ENCODE measurements at places on chromosomes 16 and 17.

DNA sequence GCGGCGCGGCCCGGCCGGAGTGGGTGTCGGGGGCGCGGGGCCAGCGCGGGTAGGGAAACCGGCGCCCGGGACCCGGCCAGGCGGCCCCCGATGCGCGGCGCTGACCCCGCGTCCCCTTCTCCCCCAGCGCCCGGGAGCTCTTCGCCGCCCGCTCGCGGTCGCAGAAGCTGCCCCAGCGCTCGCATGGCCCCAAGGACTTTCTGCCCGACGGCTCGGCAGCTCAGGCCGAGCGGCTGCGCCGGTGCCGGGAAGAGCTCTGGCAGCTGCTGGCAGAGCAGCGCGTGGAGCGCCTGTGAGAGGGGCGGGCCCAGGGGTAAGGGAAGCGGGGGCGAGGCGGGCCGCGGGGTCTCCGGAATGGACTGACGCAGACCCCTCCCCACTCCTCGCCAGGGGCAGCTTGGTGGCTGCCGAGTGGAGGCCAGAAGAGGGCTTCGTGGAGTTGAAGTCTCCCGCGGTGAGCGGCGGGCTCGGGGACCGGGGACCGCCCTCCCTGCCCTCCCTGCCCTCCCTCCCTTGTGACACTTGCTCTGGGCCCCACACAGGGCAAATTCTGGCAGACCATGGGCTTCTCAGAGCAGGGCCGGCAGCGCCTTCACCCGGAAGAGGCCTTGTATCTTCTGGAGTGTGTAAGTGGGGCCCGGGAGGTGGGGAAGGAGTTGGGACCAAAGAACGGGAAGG, 430 bp downstream of the TSEN54 start:
- H3K27me3 ChIP-seq, result no peaks in the 10 kb centered on the region
- no peak overlapping the region for H3K27ac ChIP-seq

GRCh38 chr17:34257299-34257985, 2.4 kb downstream of the CCL2 start:
- DNase-seq, result no peak
- peaks cover 2% of the 10 kb centered on the region for H3K4me1 ChIP-seq
- no peaks in the 10 kb centered on the region for H3K36me3 ChIP-seq
- H3K4me3 ChIP-seq, result no peak overlapping the region
- no peaks in the 10 kb centered on the region for H3K27me3 ChIP-seq

DNA sequence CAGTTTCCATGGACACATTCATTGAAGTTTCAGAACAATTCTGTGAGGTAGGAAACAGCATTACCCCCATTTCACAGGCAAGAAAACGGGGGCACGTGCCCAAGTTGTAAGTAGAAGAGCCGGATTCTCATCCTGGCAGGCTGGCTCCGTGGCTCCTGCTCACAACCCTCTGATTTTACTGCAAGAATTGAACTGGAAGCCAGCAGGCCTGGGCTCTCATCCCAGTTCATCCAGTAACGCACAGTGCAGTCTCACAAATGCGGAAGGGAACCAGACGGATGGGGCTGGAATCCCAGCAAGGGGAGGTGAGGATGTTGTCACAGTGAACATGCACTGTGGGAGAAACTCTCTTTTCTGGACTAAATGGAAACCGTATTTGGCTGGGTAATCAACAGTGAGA, 40.7 kb upstream of the DOC2B start:
- no peaks in the 10 kb centered on the region for H3K4me1 ChIP-seq
- H3K4me3 ChIP-seq, result no peak overlapping the region
- no peaks in the 10 kb centered on the region for H3K27me3 ChIP-seq

GRCh38 chr16:86030116-86030515, 131.2 kb downstream of the IRF8 start:
- H3K36me3 ChIP-seq, result no peaks in the 10 kb centered on the region
- no peak overlapping the region for H3K4me3 ChIP-seq
- H3K4me1 ChIP-seq, result no peaks in the 10 kb centered on the region
- H3K27me3 ChIP-seq, result peaks cover 2% of the 10 kb centered on the region
- DNase-seq, result peak; percentile 35

DNA sequence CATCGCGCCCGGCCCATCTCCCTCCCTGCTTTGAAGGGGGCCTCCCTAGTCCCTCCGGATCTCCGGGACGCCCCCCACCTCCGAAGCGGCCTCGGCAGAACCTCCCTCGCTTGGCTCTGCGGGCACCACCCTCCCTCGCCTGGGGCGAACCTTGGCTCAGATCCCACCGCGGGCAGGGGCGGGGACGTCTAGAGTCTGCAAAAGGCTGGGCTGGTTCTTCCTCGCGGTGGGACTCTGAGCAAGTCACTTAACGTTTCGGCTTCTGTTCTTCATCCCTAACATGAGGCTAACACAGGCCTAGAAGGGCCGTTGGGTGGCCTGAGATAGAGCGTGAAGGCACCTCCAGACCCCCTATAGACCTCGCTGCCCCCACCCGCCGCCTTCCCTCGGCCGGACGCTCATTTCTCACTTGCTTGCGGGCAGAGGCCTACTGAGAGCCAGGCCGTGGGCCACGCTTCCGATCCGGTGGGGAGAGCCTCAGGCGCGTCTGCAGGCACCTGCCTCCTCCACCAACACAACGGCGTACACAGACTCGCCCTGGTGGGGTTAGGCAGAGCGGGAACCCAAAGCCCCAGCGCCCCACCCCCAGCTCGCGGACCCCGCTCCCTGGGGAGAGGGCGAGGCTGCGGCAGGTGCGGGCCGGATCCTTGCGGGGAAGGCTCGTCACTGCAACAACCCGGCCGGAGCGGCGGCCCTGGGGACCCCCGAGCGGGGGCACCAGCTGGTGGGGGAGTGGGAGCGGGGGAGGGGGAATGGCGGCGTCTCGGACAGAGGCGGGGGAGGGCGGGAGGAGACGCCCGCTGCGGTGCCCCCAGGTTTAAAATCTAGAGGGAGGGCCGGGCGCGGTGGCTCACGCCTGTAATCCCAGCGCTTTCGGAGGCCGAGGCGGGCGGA, 5.4 kb downstream of the MYO1C start:
- H3K4me1 ChIP-seq, result no peaks in the 10 kb centered on the region
- no peaks in the 10 kb centered on the region for H3K27me3 ChIP-seq
- no peaks in the 10 kb centered on the region for H3K36me3 ChIP-seq
- no peak overlapping the region for H3K4me3 ChIP-seq
- H3K27ac ChIP-seq, result peak overlapping the region; percentile 23

GRCh38 chr17:63685041-63685440, 14.9 kb downstream of the LIMD2 start:
- H3K4me1 ChIP-seq, result peaks cover 10% of the 10 kb centered on the region
- DNase-seq, result no peak
- no peaks in the 10 kb centered on the region for H3K27me3 ChIP-seq
- no peak overlapping the region for H3K4me3 ChIP-seq
- H3K36me3 ChIP-seq, result no peaks in the 10 kb centered on the region

GRCh38 chr16:68013440-68013839, 2.3 kb downstream of the DPEP2NB start:
- no peaks in the 10 kb centered on the region for H3K27me3 ChIP-seq
- no peak for DNase-seq
- H3K27ac ChIP-seq, result no peak overlapping the region
- H3K36me3 ChIP-seq, result no peaks in the 10 kb centered on the region
- H3K4me1 ChIP-seq, result no peaks in the 10 kb centered on the region
- H3K4me3 ChIP-seq, result no peak overlapping the region

- DNase-seq, result no peak
- H3K4me3 ChIP-seq, result peak overlapping the region; percentile 93
- H3K4me1 ChIP-seq, result no peaks in the 10 kb centered on the region
- H3K36me3 ChIP-seq, result no peaks in the 10 kb centered on the region
- H3K27me3 ChIP-seq, result no peaks in the 10 kb centered on the region
Measured at GRCh38 chr16:53131050-53131362, 76.2 kb downstream of the CHD9 start.

DNA sequence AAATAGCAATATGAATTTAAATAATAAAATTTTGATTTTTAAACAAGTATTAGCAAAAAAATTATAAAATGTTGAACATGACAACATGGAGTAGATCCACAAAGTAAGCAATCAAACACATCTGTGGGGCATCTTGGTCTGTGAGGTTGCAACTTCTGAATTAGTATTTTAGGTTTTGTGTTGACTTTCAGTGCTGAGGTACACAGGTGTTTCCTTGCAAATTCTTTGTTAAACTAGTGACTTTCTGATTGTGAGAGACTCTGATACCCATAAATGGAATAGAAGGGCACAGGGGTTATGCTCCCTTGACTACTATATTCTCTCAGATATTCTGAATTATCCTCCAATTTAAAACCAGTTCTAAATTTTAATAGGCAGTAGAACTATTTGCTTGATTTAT, 841.7 kb downstream of the CDH8 start:
- no peak for DNase-seq
- no peaks in the 10 kb centered on the region for H3K36me3 ChIP-seq
- H3K27me3 ChIP-seq, result no peaks in the 10 kb centered on the region
- no peak overlapping the region for H3K27ac ChIP-seq
- H3K4me3 ChIP-seq, result no peak overlapping the region

- H3K27me3 ChIP-seq, result no peaks in the 10 kb centered on the region
- no peaks in the 10 kb centered on the region for H3K36me3 ChIP-seq
- DNase-seq, result no peak
Measured at GRCh38 chr17:67558740-67559380, 158.9 kb upstream of the NOL11 start.

DNA sequence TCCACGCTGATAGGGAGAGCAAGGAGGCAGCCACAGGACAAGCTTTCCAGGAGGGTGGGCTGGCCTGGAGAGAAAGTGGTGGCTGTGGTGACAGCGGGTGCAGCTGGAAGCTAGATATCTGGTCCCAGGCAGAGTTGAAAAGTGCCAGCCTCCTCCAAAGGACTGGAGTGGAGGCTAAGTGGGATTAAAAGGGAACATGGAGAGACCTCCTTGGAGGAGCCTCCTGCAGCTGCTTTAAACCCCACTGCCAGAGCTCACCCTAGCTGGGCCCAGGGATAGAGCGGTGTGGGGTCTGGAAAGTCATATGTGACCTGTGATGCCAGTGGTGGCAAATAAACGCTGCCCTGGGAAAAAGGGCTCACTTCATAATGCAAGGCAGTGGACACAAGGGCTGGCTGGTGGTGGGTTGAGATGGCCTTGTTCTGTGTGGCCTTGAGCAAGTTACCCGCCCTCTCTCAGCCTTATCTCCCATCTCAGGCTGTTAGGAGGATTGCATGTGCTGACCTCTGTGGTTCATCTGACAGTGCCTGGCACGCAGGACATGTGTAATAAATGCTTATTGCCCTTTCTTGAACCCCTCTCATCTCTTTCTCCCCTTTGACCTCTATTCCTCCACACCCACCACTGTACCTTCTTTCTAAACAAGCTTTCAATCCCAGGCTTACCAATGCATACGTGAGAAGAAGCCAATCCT, 61.0 kb upstream of the LGALS9 start:
- no peak overlapping the region for H3K27ac ChIP-seq
- no peaks in the 10 kb centered on the region for H3K27me3 ChIP-seq
- no peaks in the 10 kb centered on the region for H3K4me1 ChIP-seq
- H3K4me3 ChIP-seq, result no peak overlapping the region
- no peaks in the 10 kb centered on the region for H3K36me3 ChIP-seq

- DNase-seq, result peak; percentile 31
- H3K36me3 ChIP-seq, result no peaks in the 10 kb centered on the region
- no peaks in the 10 kb centered on the region for H3K27me3 ChIP-seq
- H3K4me3 ChIP-seq, result no peak overlapping the region
- no peaks in the 10 kb centered on the region for H3K4me1 ChIP-seq
- no peak overlapping the region for H3K27ac ChIP-seq
Measured at GRCh38 chr16:69115361-69115760, 9.9 kb downstream of the HAS3 start.

- no peak for DNase-seq
- H3K27me3 ChIP-seq, result no peaks in the 10 kb centered on the region
- H3K27ac ChIP-seq, result no peak overlapping the region
- no peaks in the 10 kb centered on the region for H3K36me3 ChIP-seq
- no peak overlapping the region for H3K4me3 ChIP-seq
Measured at GRCh38 chr17:55580596-55581133, 69.4 kb upstream of the SMIM36 start.

GRCh38 chr17:44304651-44305050, 3.8 kb upstream of the RUNDC3A start:
- H3K27ac ChIP-seq, result no peak overlapping the region
- H3K4me1 ChIP-seq, result no peaks in the 10 kb centered on the region
- H3K27me3 ChIP-seq, result no peaks in the 10 kb centered on the region
- no peak for DNase-seq
- no peak overlapping the region for H3K4me3 ChIP-seq

- H3K27me3 ChIP-seq, result no peaks in the 10 kb centered on the region
- DNase-seq, result no peak
- H3K36me3 ChIP-seq, result no peaks in the 10 kb centered on the region
- no peaks in the 10 kb centered on the region for H3K4me1 ChIP-seq
Measured at GRCh38 chr16:83974475-83974874, 6.4 kb downstream of the NECAB2 start.

DNA sequence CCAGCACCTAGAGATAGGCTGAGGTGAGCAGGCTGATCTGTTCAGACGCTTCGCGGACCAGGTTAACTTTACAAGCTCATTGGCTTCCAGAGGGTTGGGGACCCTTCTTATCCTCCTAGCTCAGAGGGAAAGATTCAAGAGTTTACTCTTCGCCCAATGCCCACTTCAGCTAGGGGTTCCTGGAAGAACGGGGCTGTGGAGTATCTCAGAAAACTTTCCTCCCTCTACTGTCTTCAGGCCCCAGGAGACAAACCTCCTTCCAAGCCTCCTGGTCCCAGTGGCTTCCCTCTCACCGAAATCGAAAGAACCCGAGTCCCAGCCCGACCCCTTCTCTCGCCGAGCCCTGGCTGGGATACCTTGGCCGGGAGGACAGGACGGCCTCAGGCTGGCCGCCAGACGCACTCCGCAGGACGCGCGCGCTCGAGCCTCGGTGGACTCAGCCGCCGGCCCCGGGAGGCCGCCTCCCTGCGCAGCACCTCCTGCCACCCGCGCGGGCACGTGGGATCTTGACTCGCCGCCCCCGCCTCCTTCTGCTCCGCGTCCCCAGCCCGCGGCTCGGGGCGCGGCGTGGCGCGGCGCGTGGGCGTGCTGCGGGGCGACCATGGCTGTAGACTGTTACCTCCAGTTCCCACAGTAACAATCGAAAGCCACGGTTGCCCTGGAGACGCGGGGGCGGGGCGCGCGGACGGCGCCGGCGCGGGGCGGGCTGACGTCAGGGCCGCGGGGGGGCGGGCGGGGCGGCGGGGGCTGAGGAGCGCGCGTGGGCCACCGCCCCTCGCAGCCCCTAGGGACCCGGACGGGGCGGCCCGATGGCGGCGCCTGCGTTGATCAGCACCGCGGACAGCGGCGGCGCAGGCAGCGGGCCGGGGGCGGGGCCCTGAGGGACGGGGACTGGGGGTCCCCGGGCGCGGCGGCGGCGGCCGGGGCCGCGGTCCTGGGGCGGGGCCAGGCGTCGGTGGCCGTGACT, 5.3 kb upstream of the HIC1 start:
- DNase-seq, result peak; percentile 91
- no peaks in the 10 kb centered on the region for H3K27me3 ChIP-seq
- no peaks in the 10 kb centered on the region for H3K36me3 ChIP-seq

DNA sequence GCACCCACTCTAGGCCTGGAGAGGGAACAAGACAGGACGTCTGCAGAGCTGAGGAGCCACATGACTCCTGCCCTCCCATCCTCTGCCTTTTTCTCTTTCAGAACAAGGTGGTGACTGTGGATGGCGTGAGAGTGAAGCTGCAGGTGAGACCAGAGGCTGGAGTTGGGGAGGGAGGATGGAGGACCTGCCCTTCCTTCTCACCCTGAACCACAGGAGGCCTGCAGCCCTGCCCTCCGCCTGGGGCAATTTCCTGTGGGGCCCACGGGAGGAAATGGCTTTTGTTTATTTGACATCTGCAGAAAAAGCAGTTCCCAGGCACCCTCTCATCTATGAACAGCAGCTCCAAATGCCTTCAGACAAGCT, 5.1 kb downstream of the RAB37 start:
- no peaks in the 10 kb centered on the region for H3K27me3 ChIP-seq
- no peak overlapping the region for H3K27ac ChIP-seq
- no peaks in the 10 kb centered on the region for H3K4me1 ChIP-seq
